ENCODE measurements at places on chromosomes 11 and 22.

DNA sequence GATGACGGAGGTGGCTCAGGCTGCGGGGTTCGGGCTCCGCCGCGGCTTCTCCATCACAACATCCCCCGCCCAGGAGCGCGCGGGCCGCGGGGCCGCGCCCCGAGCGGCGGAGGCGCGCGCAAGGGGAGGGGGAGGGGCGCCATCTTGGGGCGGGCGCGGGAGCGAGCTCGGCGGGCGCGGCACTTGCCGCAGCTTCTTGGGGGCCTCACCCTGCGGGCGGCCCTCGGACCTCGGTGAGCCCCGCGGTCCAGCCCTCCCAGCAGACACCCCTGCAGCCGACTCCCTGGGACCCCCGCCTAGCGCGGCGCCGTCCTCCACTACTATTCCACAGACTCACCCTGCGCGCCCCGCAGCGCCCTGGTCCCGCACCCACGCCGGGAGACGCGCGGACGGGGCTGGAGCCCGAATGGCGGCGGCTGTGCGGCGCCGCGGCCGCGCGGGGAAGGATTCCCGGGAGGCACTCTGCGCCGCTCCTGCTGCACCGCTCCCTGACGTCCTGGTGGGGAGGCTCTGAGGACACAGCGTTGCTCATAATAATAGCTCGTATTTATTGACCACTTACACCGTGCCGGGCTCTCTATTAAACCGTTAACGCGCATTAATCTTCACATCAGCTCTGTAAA is at the start of gene APBB1:
TSS of gene APBB1 (minus strand) at position 86 of the 623 bp plus-strand sequence. CDS start 7,747 bp downstream, outside the sequence.
- peak; percentile 41 for DNase-seq

DNA sequence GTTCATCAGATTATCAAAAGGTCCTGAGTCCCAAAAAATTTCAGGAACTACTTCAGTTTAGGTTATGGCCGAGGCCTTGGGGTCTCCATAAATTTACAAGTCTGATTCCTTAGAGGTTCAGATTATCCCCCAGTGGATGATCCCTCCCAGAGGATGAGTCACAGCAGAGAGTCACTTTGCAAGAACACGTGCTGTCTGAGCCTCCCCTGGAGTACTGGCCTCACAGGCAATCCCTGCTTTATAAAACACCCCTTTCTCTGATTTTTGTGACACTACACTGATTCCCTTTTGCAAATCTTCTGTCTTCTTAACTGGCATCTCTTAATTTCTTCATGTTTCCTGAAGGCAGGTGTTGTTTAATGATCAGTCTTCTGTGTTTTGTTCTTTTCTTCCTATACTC is 45.3 kb downstream of the CCDC34 start:
- DNase-seq = no peak

DNA sequence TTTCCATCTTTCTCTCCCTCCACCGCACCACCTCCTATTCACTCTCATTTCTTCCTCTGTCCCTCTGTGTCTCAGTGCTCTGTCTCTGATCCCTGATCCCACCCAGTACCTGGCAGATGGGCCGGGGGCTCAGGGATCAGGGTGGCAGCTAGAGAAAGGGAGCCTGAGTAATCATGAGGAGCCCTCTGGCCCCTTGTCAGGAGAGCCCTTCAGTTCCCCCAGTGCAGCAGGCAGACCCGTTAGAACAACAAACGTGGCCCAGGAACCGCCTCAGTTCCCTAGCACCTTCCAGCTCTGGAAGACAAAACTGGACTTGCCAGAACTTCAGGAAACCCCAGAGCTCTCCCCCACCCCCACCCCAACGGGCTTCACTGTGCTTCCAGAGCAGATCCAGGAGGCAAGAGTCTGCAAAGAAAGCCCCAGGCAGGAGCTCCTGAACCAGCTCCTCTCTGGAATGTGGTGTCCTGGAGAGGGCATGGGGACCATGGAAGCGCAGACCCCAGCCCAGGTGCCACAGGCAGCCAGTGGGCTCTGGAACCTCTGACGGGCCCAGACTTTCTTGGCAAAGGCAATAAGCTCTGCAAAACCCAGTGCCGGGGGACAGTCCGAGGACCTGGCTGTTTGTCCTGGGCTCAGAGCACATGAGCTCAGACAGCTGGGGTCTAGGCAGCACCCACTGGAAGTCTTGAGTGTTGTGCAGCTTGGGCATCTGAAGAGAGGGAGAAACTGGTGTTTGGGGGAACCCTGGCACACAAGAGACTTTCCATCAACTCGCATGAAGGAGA is 43.2 kb downstream of the LMO1 start:
- DNase-seq = no peak

- DNase-seq = no peak
Observed at GRCh38 chr11:118628432-118628831, 21.0 kb downstream of the PHLDB1 start.

DNA sequence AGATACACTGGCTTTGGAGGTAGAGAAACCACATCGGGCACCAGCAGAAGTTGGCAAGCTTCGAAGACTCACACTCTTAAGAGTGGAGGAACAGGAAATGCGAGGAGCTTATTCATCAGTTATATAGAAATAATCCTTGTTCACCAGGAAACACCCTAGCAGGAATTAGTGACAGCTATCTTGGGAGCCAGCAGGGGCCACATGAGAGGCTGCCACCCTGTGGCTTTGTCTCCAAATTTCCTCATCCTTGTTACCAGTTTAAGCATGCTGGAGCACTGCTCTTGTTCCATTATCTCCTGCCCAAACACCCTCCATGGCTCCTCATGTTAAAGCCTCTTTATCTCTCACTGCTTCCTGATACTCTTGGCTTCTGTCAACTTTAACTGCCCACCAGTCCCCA is 131.0 kb downstream of the PLEKHA7 start:
- no peak for DNase-seq

DNA sequence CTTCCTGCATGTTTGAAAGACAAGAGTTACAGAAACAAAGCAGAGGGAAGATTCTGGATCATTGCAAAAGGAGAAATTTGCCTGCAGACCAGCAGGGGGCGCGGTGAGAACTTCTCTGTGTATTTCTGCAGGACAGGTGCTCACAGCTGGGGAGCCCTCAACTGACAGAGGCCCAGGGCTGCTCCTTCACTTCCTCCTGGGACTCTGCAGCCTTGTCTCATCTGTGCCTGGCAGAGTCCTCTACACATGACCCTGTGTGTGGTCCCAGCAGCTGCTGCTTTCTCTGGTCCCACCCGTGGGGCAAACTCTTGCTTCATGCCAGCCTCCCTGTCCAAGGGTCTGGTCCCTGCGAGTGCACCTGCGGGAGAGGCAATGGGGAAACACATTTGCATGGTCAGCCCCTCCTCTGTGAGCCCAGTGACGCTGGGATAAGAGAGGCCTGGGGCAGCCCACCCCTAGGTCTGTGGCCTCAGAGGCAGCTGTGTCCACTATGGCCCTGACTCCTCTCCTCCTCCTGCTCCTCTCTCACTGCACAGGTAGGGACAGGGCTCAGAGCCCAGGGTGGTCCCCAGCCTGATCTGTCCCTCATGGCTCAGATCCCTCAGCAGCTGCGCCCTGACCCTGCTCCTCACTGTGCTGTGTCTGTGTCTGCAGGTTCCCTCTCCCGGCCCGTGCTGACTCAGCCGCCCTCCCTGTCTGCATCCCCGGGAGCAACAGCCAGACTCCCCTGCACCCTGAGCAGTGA is 43.2 kb upstream of the VPREB1 start:
- peak; percentile 76 for DNase-seq

Measured in NCI-H2171 (cell line).